ENCODE measurements at places on chromosomes 6 and 20. TPM values are rescaled to one million over a fixed set of nuclear protein-coding genes. Genes with fewer than 3 reads are reported as not detected.

Gene HEY2
- total RNA-seq, result 2.3 TPM

GRCh38 chr20:55153001-55153645, 677.7 kb downstream of the DOK5 start:
- no peak overlapping the region for H3K4me3 ChIP-seq
- DNase-seq, result no peak
- H3K27ac ChIP-seq, result no peak overlapping the region
- H3K4me1 ChIP-seq, result no peaks in the 10 kb centered on the region

Gene RCAN2
- 23.3 TPM for total RNA-seq

Gene RIPPLY2
- total RNA-seq, result not detected

Gene CASS4
- 0.09 TPM for total RNA-seq

DNA sequence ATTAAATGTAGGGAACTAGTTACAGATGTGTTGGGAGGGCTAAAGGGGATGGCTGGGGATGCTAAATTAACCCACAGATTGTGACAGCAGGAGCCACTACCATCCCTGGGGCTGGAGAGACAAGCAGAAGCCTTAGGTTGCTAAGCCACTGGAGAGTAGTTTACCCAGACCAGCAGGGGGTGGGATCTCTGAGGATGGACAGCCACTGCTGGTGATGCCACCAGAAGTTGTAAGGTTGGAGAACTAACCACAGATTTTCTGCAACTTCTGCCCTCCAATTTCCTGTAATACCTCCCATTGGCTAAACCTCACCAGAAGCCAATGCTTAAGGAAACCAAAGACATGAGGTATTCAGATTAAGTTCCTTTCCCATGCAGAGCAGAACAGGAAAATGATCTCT, 139.6 kb upstream of the NOX3 start:
- no peak for DNase-seq
- no peaks in the 10 kb centered on the region for H3K36me3 ChIP-seq
- H3K4me3 ChIP-seq, result no peak overlapping the region
- H3K27me3 ChIP-seq, result no peaks in the 10 kb centered on the region
- H3K27ac ChIP-seq, result no peak overlapping the region

Gene NEDD9
- 13.6 TPM for total RNA-seq

GRCh38 chr6:1592852-1593251, 16.9 kb upstream of the FOXC1 start:
- H3K36me3 ChIP-seq, result no peaks in the 10 kb centered on the region
- H3K4me3 ChIP-seq, result no peak overlapping the region
- DNase-seq, result no peak
- no peak overlapping the region for H3K27ac ChIP-seq
- peaks cover 17% of the 10 kb centered on the region for H3K4me1 ChIP-seq
